ENCODE measurements at places on chromosomes 12 and 14.

GRCh38 chr12:103431387-103431786, 64.4 kb downstream of the C12orf42 start:
- no peak for DNase-seq

GRCh38 chr12:51874000-51874399, 13.9 kb upstream of the ANKRD33 start:
- no peak for DNase-seq

GRCh38 chr12:99284161-99284560, 363.4 kb upstream of the GARIN6 start:
- no peak for DNase-seq

DNA sequence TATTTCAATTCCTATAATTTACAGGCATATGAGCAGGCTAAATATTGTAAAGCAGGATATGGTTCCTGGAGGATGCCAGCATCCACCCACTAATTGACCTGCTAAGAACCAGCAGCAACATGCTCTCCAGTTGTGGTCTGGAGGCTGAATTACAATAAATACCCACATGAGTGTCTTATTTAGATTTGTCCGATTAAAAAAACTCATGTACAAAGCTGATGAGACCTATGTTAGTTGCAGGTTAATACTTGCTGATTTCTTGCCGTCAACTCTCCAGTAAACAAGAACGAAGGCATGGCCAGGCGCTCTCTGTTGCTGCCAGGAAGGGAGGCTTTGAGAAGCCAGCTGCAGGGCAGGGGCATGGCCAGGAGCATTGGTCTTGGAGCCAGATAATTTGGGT, 169.3 kb upstream of the PRICKLE1 start:
- DNase-seq = no peak

GRCh38 chr12:45648070-45648469, 81.4 kb upstream of the ARID2 start:
- no peak for DNase-seq

- DNase-seq = no peak
Observed at GRCh38 chr12:45232146-45232755, 16.4 kb downstream of the ANO6 start.

- DNase-seq = no peak
Observed at GRCh38 chr14:35362911-35363374, 41.6 kb downstream of the NFKBIA start.

GRCh38 chr12:10952645-10953044, 13.6 kb upstream of the TAS2R14 start:
- no peak for DNase-seq

- no peak for DNase-seq
Observed at GRCh38 chr14:31207287-31207754, 272 bp downstream of the HECTD1 start.

DNA sequence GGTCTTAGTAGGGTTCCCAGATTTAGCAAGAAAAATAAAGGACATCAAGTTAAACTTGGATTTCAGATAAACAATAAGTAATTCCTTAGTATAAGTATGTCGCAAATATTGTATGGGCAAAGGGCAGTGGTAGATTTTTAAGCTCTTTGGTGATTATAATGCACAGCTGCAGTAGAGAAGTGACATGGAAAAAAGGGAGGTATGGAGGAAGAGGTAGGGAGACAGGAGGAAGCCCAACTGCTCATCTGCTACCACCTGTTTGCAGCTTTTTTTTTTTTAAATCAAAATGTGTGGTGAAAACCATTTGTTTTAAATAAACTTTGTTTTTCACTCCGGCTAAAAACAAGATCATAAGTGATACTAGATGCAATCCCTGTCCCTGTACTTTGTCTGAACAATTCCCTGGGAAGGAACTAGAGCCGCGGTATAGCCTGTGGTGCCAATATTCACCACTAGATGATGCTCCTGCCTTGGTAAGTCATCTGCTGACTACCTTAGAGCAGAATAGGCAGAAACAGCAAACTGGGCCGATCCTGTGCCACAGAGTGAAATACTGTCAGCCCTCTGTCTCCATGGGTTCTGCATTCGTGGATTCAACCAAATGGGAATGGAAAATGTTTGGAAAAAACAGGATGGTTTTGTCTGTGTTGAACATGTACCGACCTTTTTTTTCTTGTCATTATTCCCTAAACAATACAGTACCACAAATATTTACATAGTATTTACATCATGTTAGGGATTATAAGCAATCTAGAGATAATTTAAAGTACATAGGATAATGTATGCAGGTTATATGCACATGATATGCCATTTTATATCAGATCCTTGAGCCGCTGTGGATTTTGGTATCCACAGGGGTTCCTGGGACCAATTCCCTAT, 62.4 kb upstream of the PLBD1 start:
- peak; percentile 41 for DNase-seq
